Kidney (tissue), 22 donors: ENCODE measurements at places on chromosomes 3 and 15. TPM values are rescaled to one million over a fixed set of nuclear protein-coding genes. Genes with fewer than 3 reads are reported as not detected.

FETUB gene
- polyA plus RNA-seq: not detected

NLGN1 gene
- polyA plus RNA-seq: 0.49 TPM

ACAD11 gene
- polyA plus RNA-seq: 47.7 TPM

- no peak overlapping the region for H3K4me3 ChIP-seq
- no peak overlapping the region for H3K27ac ChIP-seq
- H3K27me3 ChIP-seq: peaks cover 37% of the 10 kb centered on the region
- no peaks in the 10 kb centered on the region for H3K36me3 ChIP-seq
- H3K4me1 ChIP-seq: no peaks in the 10 kb centered on the region
- DNase-seq: no peak
Measured at GRCh38 chr3:184491011-184491576, 70.5 kb upstream of the EPHB3 start.

DNA sequence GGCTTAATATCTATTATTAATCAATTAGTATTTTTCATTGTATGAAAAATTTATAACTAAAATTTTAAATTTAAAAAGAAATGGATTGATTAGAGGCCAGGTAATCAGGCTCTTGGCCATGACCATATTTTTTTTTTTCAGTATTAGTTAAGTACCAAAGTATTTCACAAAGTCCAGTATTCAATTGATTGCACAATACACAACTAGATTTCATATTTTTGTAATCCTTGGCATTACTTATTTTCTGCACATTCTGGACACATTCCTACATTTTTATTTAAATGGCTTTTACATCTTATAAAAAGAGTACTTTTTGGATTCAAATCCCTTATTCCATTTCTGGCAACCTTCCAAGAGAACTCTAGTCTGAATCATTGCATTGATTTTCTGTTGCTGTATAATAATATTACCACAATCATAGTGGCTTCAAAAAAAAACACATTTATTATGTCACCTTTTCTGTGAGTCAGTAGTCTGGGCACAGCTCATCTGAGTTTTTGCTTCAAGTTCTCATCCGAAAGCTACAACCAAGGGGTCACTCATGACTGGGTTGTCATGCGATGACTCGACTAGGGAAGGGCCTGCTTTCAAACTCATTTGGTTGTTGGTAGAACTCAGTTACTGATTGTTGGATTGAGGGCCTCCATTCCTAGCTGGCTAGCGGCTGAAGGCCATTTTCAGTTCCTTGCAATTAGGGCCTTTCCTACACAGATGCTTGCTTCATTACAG is 90.7 kb downstream of the CNTN6 start:
- H3K4me3 ChIP-seq: no peak overlapping the region
- H3K36me3 ChIP-seq: no peaks in the 10 kb centered on the region
- DNase-seq: no peak

GRCh38 chr3:163556813-163557523 is 1521.3 kb downstream of the SI start:
- no peak overlapping the region for H3K27ac ChIP-seq
- H3K4me1 ChIP-seq: no peaks in the 10 kb centered on the region
- H3K27me3 ChIP-seq: no peaks in the 10 kb centered on the region
- H3K36me3 ChIP-seq: no peaks in the 10 kb centered on the region
- DNase-seq: no peak
- H3K4me3 ChIP-seq: no peak overlapping the region

- no peak overlapping the region for H3K4me3 ChIP-seq
- no peaks in the 10 kb centered on the region for H3K27me3 ChIP-seq
- H3K27ac ChIP-seq: no peak overlapping the region
- no peaks in the 10 kb centered on the region for H3K36me3 ChIP-seq
- peaks cover 3% of the 10 kb centered on the region for H3K4me1 ChIP-seq
Measured at GRCh38 chr3:157074490-157074889, 85.5 kb downstream of the CCNL1 start.

GRCh38 chr15:43249236-43249635 is 17.5 kb downstream of the TGM5 start:
- peaks cover 2% of the 10 kb centered on the region for H3K4me1 ChIP-seq
- H3K27me3 ChIP-seq: no peaks in the 10 kb centered on the region
- H3K27ac ChIP-seq: no peak overlapping the region
- no peak for DNase-seq

GRCh38 chr15:32872621-32873283 is 154.9 kb downstream of the GREM1 start:
- H3K4me1 ChIP-seq: no peaks in the 10 kb centered on the region
- no peak for DNase-seq
- no peaks in the 10 kb centered on the region for H3K36me3 ChIP-seq
- no peak overlapping the region for H3K27ac ChIP-seq
- no peaks in the 10 kb centered on the region for H3K27me3 ChIP-seq

DNA sequence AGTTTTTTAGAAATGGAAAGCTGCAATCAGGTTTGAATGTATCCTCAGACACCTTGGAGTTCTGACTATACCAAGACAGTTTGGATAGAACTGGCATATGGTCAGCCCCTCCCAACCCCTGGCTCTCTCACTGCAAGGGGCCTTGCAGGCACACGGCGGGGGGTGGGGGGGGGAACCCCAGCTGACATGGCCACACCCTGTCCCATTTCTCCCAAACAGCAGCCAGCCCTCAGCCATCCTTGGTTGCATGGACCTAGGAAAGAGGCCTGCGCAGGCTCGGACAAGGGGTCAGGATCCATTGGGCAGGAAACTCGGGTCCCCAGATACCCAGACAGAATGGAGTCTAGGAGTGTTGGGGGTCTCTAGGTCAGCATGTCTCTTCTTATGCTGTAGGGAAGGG is 14.5 kb downstream of the CAND2 start:
- peaks cover 4% of the 10 kb centered on the region for H3K36me3 ChIP-seq
- H3K27me3 ChIP-seq: no peaks in the 10 kb centered on the region
- H3K4me1 ChIP-seq: peaks cover 4% of the 10 kb centered on the region
- H3K27ac ChIP-seq: no peak overlapping the region
- H3K4me3 ChIP-seq: no peak overlapping the region
- no peak for DNase-seq
